ENCODE measurements at places on chromosomes 1 and 21. TPM values are rescaled to one million over a fixed set of nuclear protein-coding genes. Genes with fewer than 3 reads are reported as not detected.

DNA sequence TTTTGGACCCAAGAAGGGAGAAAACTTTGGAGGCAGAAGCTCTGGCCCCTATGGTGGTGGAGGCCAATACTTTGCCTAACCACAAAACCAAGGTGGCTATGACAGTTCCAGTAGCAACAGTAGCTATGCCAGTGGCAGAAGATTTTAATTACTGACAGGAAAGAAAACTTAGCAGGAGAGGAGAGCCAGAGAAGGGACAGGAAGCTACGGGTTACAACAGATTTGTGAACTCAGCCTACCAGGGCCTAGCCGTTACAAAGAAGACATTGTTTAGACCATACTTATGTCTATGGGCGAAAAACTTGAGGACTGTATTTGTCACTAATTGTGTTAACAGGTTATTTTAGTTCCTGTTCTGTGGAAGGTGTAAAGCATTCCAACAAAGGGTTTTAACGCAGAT lies 10.4 kb upstream of the ACOT11 start:
- no peaks in the 10 kb centered on the region for H3K36me3 ChIP-seq
- H3K27me3 ChIP-seq: no peaks in the 10 kb centered on the region
- no peak overlapping the region for H3K4me3 ChIP-seq

GRCh38 chr1:239386453-239387303 lies at the start of gene CHRM3:
TSS of gene CHRM3 (plus strand) at chr1:239386568. CDS start at chr1:239907452, 520,884 bp downstream.
- no peak within 1 kb of the TSS for H3K27ac ChIP-seq
- no peak within 1 kb of the TSS for H3K4me3 ChIP-seq
- H3K36me3 ChIP-seq: no peaks in the 10 kb centered on the region
- H3K27me3 ChIP-seq: peaks cover 33% of the 10 kb centered on the region
- peak; percentile 38 for DNase-seq

GRCh38 chr1:152448095-152448494 lies 34.0 kb upstream of the CRNN start:
- H3K36me3 ChIP-seq: no peaks in the 10 kb centered on the region
- H3K4me1 ChIP-seq: no peaks in the 10 kb centered on the region
- no peak for DNase-seq
- peaks cover 7% of the 10 kb centered on the region for H3K27me3 ChIP-seq
- H3K4me3 ChIP-seq: no peak overlapping the region

- no peak overlapping the region for H3K4me3 ChIP-seq
- peaks cover 37% of the 10 kb centered on the region for H3K4me1 ChIP-seq
- H3K36me3 ChIP-seq: no peaks in the 10 kb centered on the region
- H3K27me3 ChIP-seq: no peaks in the 10 kb centered on the region
Measured at GRCh38 chr1:39214998-39215873, 10.7 kb downstream of the MACF1 start.

DNA sequence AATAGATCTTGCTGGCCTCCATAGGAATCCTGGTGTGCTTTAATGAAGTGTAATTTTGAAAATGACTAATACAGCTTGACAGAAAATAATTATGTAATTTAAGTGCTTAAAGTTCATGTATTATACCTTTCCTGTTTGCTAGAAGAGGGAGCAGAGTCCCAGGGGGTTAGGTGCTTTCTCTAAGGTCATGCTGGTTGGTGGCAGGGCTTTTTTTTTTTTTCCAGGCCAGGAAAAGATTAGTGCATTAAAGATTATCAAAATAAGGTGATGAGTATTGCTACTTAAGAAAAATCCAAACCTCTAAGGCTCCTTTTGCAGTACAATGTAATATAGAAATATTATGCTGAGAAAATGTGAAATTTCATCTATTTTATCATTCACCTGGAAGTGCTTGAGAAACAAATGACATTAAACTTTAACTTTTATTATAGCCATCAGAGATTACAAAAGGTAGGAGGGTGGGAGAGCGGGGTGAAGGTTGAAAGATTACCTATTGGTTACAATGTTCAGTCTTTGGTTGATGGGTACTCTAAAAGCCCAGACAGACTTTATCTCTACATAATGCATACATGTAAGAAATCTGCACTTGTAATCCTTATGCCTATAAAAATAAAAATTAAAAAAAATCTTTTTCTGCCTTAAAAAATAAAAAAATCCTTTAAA lies 110.8 kb downstream of the RABGAP1L start:
- no peaks in the 10 kb centered on the region for H3K36me3 ChIP-seq
- no peak overlapping the region for H3K4me3 ChIP-seq
- no peak overlapping the region for H3K27ac ChIP-seq

GRCh38 chr1:60848583-60849188 lies 233.7 kb upstream of the NFIA start:
- no peaks in the 10 kb centered on the region for H3K4me1 ChIP-seq
- DNase-seq: no peak
- H3K27ac ChIP-seq: no peak overlapping the region
- no peak overlapping the region for H3K4me3 ChIP-seq
- H3K27me3 ChIP-seq: no peaks in the 10 kb centered on the region
- H3K36me3 ChIP-seq: no peaks in the 10 kb centered on the region

DNA sequence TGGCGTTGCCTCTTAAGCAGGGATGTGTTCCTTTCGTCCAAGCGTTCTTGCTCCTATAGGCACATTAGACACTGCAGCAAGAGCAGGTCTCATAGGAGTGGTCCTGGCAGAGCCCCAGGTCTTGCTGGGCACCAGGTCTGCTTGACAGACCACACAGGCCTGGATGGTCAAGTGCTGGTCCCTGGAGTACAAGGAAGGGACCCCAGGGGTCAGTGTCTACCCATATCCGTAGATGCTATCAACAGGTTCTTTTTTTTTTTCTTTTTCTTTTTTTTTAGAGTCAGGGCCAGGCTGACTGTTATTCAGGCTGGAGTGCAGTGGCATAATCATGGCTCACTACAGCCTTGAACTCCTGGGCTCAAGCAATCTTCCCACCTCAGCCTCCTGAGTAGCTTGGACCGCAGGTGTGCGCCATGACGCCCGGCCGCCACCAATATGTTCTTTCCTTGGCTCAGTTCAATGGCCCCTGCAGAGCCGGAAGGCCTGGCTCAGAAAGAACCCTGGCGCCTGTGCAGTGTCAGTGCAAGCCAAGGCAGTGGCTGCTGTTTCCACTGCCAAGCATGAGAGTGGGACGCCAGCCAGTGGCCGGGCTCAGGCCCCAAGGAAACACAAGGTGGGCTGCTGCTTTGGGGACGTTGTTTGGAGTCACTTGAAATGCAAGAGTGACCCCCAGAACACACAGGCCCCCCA lies 10.0 kb upstream of the TNFRSF8 start:
- no peak overlapping the region for H3K4me3 ChIP-seq
- peak; percentile 48 for DNase-seq
- peak overlapping the region; percentile 55 for H3K27ac ChIP-seq
- no peaks in the 10 kb centered on the region for H3K36me3 ChIP-seq
- H3K4me1 ChIP-seq: peaks cover 16% of the 10 kb centered on the region

GRCh38 chr1:167128261-167129227 lies 34.7 kb downstream of the STYXL2 start:
- H3K27me3 ChIP-seq: no peaks in the 10 kb centered on the region
- H3K36me3 ChIP-seq: no peaks in the 10 kb centered on the region
- DNase-seq: no peak
- no peak overlapping the region for H3K27ac ChIP-seq
- no peak overlapping the region for H3K4me3 ChIP-seq
- H3K4me1 ChIP-seq: no peaks in the 10 kb centered on the region

- H3K4me3 ChIP-seq: no peak overlapping the region
- no peaks in the 10 kb centered on the region for H3K4me1 ChIP-seq
- H3K27me3 ChIP-seq: no peaks in the 10 kb centered on the region
- no peak for DNase-seq
- H3K36me3 ChIP-seq: no peaks in the 10 kb centered on the region
Measured at GRCh38 chr1:83787246-83787998, 211.5 kb downstream of the TTLL7 start.

DNA sequence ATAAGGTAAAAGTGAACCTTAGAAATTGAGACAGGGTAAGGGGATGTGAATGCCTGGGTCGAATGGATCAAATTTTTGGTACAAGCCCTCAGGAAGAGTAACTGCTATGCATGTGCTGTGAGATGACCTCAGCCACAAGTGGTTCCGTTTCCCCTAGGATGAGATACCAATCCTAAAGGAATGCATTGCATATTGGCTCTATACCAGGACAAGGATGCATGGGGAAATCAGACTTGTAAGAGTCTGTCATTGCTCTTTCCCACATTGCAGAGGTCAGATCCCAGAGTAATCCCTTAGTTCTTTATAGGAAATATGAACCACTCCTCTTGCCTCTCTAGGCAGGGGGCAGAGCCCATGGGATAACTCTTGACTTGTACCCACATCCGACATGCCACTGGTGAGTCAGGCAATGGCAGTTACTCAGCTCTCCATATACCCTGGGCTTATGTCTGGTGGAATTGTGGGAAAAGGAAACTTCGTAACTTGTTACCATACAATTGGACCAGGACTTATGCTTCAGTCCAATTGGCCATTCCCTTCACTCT lies 428.3 kb upstream of the ZRANB2 start:
- no peak overlapping the region for H3K4me3 ChIP-seq
- no peak overlapping the region for H3K27ac ChIP-seq
- DNase-seq: no peak

DNA sequence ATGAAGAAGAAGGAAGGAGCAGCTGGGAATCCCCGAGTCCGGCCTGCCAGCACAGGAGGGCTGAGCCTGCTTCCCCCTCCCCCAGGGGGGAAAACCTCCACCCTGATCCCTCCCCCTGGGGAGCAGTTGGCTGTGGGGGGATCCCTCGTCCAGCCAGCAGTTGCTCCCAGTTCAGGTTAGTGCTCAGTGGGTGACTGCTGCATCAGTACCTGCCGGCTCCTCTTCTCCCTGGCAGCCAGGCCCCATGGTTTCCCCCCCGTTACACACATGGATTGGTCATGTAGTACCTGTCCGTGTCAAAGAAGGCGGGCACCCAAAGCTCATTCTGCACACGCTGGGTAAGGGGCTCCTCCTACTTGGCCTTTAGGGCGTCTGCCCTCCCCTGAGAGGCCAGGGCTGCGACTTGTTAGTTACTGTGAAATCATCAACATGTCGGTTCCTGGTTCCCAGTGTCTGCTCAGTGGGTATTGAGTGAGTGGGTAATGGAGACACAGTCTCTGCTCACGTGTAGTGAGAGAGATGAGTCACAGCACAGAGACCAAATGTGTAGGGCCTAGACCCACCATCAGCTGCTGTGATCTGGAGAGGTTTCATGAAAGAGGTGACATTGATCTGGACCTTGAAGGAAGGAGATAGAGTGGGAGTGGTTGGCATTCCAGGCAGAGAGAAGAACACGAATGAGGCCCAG lies 11.5 kb downstream of the NECAP2 start:
- no peaks in the 10 kb centered on the region for H3K27me3 ChIP-seq
- no peaks in the 10 kb centered on the region for H3K36me3 ChIP-seq
- no peak overlapping the region for H3K4me3 ChIP-seq

DNA sequence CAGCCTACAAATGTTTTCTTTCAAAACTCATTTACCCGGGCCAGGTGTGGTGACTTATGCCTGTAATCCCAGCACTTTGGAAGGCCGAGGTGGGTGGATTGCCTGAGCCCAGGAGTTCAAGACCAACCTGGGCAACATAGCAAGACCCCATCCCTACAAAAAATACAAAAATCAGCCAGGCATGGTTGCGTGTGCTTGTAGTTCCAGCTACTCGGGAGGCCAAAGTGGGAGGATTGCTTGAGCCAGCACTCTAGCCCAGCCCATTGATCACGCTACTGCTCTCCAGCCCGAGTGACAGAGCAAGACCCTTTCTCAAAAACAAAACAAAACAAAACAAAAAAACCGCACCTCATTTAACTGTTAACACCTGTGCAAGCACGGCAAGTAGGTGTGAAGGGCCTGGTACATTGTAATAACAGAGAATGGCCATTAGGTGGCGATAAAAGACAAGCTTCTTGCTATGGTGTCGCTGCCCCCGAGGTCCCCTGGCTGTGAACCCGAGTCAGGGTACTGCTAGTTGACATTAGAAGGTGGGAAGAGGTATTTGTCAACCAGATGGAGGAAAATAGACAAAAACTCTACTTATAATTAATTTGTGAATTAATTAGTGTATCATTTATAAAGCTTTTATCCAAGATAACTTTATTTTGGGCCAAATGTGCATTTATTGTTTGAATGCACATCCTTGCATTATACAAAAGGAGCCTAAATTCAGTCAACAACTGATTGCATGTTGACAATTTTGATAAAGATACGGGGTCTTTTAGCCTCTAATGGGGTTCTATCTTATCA lies 66.5 kb downstream of the SH3BGR start:
- H3K27me3 ChIP-seq: no peaks in the 10 kb centered on the region
- DNase-seq: peak; percentile 74
- no peak overlapping the region for H3K4me3 ChIP-seq

GRCh38 chr1:235648407-235648907 lies 1.1 kb downstream of the GNG4 start:
- H3K27ac ChIP-seq: no peak overlapping the region
- DNase-seq: peak; percentile 42
- peaks cover 12% of the 10 kb centered on the region for H3K4me1 ChIP-seq
- H3K4me3 ChIP-seq: peak overlapping the region; percentile 64
- no peaks in the 10 kb centered on the region for H3K36me3 ChIP-seq

- H3K36me3 ChIP-seq: no peaks in the 10 kb centered on the region
- no peak overlapping the region for H3K27ac ChIP-seq
Measured at GRCh38 chr1:246954126-246954525, 22.4 kb upstream of the AHCTF1 start.

ACKR1 gene
- 3.9 TPM for total RNA-seq

ITLN2 gene
- total RNA-seq: not detected

RAVER2 gene
- 15.4 TPM for total RNA-seq

LMOD1 gene
- 90.7 TPM for total RNA-seq

NES gene
- total RNA-seq: 10.2 TPM

TMEM52 gene
- total RNA-seq: 90.7 TPM

APOBEC4 gene
- total RNA-seq: not detected
